Sigmoid colon (tissue), 7 donors: ENCODE measurements at places on chromosomes 13 and 19. TPM values are rescaled to one million over a fixed set of nuclear protein-coding genes. Genes with fewer than 3 reads are reported as not detected.

DNA sequence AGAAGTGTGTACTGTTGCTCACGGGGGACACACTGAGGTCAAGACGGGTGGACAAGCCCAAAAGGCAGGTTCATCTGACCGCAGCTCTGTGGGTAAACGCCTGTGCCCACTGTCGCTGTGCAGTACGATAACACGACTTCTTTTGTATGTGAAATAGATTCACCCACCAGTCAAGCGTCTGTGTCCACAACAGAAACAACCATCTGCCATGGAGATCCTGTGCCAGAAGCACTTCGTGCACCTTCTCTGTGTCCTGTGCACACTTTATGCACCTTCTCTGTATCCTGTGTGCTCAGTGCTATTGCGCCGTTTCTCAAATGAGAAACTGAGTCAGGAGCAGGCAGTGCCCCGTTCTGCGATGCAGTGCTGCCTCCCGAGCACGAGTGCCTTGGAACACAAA lies 138.9 kb downstream of the ATP11A start:
- peak; percentile 57 for DNase-seq

DNA sequence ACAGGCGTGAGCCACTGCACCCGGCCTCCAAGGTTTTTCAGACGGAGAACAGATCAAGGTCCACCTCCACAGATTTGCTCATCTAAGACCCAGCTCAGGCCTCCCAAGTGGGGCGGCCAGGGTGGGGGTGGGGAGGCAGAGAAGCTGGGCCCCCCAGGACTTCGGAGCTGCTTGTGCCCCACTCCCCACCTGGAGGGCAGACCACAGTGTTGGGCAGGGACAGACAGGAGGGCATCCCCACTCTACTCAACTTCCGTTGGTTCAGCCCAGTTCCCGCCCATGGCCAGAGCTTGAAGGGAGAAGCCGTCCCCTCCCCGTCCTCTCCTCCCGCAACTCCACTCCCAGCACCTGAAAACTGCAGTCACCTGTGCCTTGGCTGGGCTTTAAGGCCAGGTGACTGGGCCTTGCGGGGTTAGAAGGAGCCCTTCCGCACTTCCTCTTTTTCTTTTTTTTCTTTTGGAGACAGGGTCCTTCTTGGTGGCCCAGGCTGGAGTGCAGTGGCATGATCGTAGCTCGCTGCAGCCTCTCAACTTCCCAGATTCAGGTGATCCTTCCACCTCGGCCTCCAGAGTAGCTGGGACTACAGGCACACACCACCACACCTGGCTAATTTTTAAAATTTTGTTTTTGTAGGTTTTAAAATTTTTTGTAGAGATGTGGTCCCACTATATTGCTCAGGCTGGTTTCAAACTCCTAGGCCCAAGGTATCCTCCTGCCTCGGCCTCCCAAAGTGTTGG lies 734 bp upstream of the LRRC8E start:
- no peak for DNase-seq

GRCh38 chr13:112702341-112702985 lies 12.6 kb downstream of the ATP11A start:
- DNase-seq = peak; percentile 44

- DNase-seq = no peak
Measured at GRCh38 chr13:60178327-60178726, 14.6 kb upstream of the DIAPH3 start.

- peak; percentile 98 for DNase-seq
Measured at GRCh38 chr19:48812094-48812929, 1.5 kb upstream of the BCAT2 start.

DNA sequence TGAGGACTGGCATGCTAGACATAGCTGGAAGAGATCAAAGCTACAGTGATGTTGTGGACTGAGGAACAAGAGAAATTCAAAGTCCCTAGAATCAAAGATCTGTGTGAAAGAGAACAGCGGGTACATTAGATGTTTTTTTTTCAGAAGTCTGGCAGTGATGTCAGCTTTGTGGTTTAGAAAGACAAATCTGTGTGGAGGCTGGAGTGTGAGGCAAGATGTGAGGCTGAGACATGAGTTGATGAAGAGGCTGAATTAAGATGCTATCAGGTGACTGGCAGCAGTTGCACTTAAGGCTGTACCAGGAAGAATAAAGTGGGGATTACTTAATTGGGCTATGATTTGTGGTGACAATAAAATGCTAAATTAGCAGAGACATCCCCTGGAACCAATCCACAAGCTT lies 46.5 kb downstream of the DNAJC3 start:
- DNase-seq = no peak

The CEACAM16 gene
- polyA plus RNA-seq = not detected

The SULT2A1 gene
- polyA plus RNA-seq = not detected

The SBNO2 gene
- polyA plus RNA-seq = 14.8 TPM

The KRTDAP gene
- not detected for polyA plus RNA-seq

- peak; percentile 40 for DNase-seq
Measured at GRCh38 chr13:113657851-113658741, at the start of gene ATP4B. Gene ATP4B, minus strand, starts transcription at chr13:113658198. Its CDS starts 54 bp downstream, at chr13:113658144.

The C3 gene
- 9.0 TPM for polyA plus RNA-seq

The CELF5 gene
- polyA plus RNA-seq = not detected

DNA sequence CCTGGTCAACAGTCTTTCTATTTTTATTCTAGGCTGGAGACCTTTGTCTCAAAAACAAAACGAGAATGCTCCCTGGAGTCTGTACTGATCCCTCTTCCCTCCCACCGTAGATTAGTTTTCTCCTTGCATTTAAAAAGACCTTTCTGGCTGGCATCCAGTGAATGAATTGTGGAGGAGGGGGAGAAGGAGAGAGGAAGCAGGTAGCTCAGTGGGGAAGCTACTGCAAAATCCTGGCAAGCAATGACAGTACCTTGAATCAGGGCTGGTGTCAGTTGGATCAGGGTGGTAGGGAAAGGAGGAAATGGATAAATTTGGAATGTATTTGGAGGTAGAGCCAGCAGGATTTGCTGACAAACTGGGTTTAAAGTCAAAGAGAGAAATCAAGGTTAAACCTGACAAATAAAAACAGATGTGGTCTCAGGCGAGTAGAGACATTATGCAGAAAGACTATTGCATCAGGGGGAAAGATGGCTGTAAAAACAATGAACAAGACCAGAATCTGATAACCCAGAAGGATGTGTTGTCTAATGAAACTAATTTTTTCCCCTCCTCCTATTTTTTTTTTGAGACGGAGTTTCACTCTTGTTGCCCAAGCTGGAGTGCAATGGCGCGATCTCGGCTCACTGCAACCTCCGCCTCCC lies 3.5 kb upstream of the CYP2S1 start:
- no peak for DNase-seq

DNA sequence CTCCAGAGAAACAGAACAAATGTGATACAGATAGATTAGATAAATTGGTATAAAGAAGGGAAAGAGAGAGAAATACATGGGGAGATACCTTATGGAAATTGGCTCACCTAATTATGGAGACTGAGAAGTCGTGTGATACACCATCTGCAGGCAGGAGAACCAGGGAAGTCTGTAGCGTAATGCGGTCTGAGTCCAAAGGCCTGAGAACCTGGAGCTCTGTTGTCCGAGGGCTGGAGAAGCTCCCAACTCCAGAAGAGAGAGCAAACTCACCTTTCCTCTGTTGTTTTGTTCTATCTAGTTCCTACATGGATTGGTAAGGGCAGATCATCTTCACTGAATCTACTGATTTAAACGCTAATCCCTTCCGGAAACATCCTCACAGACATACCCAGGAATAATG lies 648.2 kb upstream of the GPC6 start:
- no peak for DNase-seq

- DNase-seq = peak; percentile 69
Measured at GRCh38 chr13:110531671-110532083, 29.8 kb downstream of the RAB20 start.

- no peak for DNase-seq
Measured at GRCh38 chr19:14412996-14413692, 6.0 kb downstream of the DDX39A start.

DNA sequence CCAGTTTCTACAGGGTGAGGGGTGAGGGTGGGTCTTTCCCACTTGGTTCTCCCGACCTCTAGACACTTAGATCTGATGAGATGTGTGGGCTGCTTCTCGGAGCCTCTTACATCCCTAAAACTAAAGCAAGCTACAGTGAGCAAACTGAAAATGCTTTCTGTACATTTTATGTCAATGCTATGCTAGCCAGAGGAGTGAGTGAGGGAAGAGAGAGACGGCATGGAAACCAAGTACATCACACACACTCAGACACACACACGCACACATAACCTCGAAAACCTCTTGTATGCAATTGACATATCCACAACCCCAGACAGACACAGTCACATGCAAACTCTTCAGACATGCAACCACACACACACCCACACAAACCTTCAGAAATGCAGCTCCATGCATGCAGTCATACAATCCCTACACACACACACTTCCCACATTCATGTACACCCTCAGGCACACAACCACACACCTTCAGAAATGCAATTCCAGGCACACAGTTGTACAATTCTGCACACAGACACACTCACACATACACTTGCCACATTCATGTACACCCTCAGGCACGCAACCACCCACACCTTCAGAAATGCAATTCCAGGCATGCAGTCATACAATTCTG lies 1.4 kb downstream of the SLC1A6 start:
- no peak for DNase-seq

The ALOX5AP gene
- polyA plus RNA-seq = 65.0 TPM

GRCh38 chr13:98174307-98174706 lies 2.8 kb downstream of the RNF113B start:
- DNase-seq = no peak

The GNG8 gene
- polyA plus RNA-seq = not detected

- no peak for DNase-seq
Measured at GRCh38 chr13:22103046-22104027, 432.5 kb downstream of the FGF9 start.

- DNase-seq = no peak
Measured at GRCh38 chr13:112775791-112776279, 86.0 kb downstream of the ATP11A start.

The LYPD5 gene
- polyA plus RNA-seq = 2.1 TPM

DNA sequence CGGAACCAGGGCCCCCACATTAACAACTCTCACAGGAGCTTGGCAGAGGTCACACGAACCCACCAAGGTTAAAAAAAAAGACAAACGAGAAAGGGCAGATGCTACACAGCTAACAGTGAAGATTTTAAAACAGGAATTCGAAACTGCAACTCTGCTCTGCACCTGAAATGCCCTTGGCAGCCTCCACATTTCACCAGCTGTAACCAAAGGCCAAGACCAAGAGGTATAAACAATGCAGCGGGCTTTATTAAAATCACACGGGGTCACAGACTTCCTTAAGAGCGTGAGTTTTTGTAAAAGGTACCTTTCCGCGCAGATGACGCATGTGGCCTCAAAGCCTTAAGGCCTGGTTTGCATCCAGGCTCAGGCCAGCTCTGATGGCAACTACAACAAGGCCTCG lies 88.2 kb downstream of the STK24 start:
- no peak for DNase-seq

DNA sequence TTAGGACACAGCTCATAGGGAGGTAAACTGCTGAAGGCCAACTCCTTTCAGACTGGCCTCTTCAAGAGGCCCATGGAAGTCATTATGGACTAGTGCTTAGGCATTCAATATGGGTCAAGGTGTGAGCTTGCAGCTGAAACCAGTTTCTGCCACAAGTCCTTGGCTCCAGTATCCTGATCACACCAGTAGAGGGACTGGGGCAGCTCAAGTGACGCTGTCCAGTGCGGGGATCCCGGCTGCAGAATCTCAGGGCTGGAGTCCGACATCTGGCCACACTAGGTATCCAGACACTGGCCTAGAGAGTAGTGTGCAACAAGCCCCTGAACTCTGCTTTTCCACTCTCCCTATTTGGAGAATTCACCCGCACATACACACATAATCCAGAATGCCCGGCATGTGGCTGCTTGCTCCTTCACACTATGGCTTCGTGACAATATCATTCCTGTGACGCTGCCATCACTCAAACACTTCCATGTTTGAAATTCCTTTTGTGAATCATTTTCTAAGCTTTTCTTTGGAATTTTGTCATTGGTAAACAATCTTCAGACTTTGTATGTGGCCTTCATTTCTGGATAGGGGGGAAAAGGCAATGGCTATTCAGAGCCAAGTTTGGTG lies 425.1 kb downstream of the EFNB2 start:
- no peak for DNase-seq

- DNase-seq = no peak
Measured at GRCh38 chr19:37905946-37906868, at the start of gene WDR87. Gene WDR87, minus strand, starts transcription at chr19:37906594. Its CDS starts 8,355 bp downstream, at chr19:37898239.

GRCh38 chr13:107076801-107077200 lies 508.9 kb upstream of the ARGLU1 start:
- no peak for DNase-seq

The NDUFA11 gene
- polyA plus RNA-seq = 363 TPM

DNA sequence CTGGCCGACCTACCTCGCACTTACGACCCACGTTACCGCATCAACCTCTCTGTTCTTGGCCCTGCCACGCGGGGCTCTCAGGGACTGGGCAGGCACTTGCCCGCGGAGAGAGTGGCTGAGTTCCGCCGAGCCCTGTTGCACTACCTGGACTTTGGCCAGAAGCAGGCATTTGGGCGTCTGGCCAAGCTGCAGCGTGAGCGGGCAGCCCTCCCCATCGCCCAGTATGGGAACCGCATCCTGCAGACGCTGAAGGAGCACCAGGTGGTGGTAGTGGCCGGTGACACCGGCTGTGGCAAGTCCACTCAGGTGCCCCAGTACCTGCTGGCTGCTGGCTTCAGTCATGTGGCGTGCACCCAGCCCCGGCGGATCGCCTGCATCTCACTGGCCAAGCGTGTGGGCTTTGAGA lies 4.2 kb downstream of the DHX34 start:
- DNase-seq = no peak

- DNase-seq = no peak
Measured at GRCh38 chr13:39040206-39040605, 1.9 kb downstream of the NHLRC3 start.

DNA sequence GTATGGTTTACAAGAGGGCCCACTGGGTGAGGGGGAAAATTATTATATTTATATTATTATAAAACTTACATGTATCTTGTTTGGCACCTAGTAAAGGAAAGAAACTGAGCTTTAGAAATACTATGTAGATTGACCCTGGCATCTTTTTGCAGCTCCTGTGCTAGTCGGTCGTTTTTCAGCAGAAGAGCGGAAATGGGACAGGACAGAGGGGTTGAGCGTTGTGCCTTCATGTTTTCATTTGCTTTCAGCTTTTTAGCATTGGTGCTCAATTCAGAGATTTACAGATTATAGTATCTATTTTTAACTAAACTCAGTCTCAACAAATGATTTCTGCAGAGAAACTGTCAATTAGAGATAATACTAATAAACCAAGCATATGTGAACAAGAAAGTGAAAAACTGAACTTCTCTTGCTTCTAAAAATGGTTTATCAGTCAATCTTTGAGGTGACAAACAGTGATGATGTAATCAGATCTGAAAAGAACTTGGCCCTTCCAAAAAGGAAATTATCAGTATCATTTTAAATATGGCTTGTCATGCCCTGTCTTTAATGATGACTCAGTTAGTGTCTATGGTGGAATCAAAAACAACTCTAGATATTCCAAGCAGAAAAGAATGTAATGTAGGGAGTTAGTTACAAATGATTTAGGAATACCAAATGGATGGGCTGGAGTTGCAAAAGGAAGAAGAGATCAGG lies 56.9 kb upstream of the KCTD4 start:
- DNase-seq = no peak

DNA sequence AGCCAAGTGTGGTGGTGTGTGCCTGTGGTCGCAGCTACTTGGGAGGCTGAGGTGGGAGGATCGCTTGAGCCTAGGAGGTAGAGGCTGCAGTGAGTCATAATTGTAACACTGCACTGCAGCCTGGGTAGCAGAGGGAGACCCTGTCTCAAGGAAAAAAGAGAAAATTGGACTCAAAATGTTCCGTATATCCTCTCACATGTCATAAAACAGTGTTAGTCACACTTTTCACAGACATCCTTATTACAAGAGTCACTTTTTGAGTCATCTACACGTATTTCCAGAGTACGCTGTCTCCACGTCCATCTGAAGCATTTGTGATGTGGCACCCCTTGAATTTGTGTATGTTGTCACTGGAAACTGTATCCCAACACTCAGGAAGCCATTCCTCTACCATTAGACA lies 133.0 kb downstream of the SIPA1L3 start:
- no peak for DNase-seq

The MEGF8 gene
- 2.3 TPM for polyA plus RNA-seq

The IRGC gene
- not detected for polyA plus RNA-seq
